ENCODE measurements at places on chromosomes 13 and 19.

- DNase-seq, result peak; percentile 8
Observed at GRCh38 chr13:100875392-100876043, 200.9 kb upstream of the TMTC4 start.

DNA sequence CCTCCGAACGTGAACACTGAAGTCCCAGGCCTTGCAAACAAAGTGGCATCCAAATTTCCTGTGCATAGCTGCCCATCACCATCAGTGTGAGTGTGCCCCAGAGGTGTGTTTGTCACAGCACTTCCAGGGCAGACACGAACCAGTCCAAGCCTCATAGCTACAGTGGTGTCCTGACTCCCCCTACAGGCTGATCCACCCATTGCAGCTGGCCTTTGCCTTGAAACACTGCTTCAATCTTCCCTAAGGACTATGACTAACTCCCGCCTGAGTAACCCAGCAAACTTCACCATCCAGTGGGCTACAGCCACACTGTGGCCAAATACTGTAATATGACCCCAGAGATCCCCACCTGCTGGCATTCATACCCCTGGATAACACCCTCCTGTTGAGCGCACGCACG lies 3.9 kb downstream of the ZNF266 start:
- peak; percentile 43 for DNase-seq

DNA sequence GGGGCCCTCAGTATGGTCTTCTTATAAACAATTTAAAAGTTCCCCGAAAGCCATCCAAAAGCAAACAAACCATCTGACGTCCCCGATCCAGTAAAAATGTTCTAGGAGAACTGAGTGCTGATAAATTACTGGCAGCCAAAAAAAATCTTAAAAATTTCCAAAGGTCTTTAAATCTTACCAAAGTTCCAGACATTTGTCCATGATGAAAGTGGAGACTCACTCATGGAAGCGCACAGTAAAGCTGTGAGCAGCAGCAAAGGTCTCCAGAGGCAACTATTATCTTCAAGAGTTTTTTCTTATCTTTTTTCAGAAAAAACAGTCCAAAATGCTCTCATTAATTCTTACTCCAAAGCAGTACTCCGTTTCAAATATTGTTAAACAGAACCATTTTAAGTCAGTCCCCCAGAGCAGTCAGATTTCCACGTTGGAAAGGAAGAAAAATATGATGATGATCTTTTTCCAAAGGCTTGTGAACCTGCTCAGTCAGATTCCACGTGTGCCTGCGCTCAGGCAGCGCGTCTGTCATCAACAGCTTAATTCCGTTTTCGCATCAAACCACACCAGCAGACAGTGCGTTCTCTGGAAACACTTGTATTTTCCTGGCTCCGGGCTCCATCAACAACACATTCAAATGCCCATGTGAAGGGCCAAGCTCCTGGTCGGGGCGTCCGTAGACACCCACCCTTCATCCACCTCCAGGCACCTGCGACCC lies 85.4 kb downstream of the COL4A1 start:
- no peak for DNase-seq

- peak; percentile 63 for DNase-seq
Observed at GRCh38 chr19:43781630-43782310, 997 bp upstream of the KCNN4 start.

DNA sequence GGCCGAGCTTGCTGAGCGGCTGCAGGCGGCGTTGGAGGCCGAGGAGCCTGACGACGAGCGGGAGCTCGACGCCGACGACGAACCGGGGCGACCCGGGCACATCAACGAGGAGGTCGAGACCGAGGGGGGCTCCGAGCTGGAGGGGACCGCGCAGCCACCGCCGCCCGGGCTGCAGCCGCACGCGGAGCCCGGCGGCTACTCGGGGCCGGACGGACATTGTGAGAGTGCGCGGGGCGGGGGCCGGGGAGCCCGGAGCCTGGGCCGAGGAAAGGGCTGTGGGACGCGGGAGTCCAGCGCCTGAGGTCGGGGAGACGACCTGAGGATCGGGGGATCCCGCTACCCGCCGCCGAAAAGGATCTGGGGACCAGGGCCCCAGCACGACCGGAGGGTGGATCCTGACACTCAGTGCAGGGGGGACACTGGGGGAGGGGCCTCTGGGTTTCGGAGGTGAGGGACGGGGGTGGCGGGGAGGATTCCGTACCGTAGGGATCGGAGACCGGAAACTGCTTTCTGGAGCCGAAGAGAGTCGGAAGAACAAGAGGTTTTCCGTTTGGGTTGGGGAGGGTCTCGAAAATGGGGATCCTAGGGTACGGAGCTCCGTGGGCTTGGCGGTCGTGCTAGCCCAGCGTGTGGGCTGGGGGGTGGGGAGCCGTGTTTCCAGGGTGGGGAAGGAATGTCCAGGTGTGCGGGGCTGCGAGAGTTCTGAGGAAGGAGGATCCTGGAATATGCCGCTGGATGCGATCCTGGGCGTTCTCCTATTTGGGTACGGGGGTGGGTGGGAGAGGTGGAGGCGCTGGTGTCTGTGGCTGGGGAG lies 616 bp downstream of the HNRNPUL1 start:
- peak; percentile 62 for DNase-seq

- no peak for DNase-seq
Observed at GRCh38 chr13:32453981-32454380, 26.1 kb upstream of the N4BP2L1 start.

- no peak for DNase-seq
Observed at GRCh38 chr19:51458899-51459505, 748 bp upstream of the SIGLEC8 start.

DNA sequence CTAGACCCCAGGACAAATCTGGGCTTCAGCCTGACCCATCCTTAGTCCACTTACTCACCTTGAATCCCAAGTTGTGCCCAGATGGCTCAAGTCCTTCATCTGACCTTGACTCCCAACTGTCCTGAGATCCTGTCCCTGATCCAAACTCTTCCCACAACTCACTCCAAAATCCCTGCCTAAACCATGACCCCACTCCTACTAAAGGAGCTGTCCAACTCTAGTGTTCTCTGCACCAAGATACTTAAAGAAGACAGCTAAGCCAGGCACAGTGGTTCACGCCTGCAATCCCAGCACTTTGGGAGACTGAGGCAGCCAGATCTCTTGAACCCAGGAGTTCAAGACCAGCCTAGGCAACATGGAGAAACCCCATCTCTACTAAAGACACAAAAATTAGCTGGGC lies 8.5 kb downstream of the POU2F2 start:
- no peak for DNase-seq

DNA sequence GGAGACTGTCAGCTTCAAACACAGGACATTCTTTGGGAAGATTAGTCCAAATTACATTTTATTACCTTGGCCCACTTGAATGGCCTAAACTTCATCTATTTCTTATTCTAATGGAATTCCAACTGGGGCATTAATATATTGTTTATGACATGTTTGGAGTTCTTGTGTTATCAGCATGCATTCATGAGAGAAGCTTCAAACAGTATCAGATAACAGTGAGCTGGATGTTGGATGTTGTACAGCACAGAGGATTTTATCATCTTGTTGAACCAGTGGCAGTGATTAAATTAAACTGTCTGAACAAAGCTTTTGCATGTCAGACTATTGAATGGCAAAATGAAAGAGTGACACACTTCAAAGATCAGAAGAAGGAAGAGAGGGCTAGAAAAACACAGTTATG lies 50.0 kb downstream of the MZT1 start:
- DNase-seq, result no peak

- DNase-seq, result no peak
Observed at GRCh38 chr19:23475477-23475876, 80.2 kb upstream of the ZNF91 start.

DNA sequence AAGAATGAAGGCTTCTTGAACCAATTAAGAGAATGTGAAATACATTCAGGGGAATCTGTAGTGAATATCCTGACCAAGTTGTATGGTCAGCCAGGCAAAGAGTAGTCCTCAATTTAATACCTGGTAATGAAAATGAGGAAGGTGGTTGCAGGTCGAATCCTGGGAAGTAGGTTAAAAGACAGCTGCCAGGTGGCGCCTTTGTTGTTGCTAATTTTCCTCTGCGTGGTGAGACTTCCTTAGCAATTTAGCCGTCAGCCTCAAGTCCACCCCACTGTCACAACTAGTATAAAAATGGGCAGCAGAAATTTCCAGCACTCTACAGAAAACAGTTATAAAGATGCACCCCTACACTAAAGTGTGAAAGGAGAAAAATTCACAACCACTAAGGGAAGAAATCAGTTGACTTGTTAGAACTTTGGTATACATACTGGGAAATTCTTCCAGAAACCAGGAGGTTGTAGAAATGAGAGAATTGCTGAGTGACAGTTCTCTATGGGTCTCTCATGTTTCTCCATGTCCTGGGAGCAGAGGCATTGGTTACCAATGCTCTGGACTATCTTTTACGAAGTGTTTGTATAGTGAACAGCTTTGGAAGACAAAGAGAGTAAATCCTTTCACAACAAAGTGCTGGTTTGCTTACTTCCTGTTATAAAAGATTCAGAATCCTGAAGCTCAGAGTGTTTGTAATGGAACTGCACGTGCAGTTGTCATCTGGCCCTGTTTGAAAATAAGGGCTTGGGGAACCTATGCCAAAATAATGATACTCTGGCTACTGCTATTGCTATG lies 235.9 kb downstream of the NHLRC3 start:
- no peak for DNase-seq
